Activated CD4-positive, alpha-beta T cell treated with anti-CD3 and anti-CD28 coated beads, Interleukin-2, Interleukin-4, amounts not matched to agents 100 ng/mL and 50 ng/mL, durations not matched to agents 16 hours and 8 hours (primary cell): ENCODE measurements at places on chromosomes 1 and 21.

DNA sequence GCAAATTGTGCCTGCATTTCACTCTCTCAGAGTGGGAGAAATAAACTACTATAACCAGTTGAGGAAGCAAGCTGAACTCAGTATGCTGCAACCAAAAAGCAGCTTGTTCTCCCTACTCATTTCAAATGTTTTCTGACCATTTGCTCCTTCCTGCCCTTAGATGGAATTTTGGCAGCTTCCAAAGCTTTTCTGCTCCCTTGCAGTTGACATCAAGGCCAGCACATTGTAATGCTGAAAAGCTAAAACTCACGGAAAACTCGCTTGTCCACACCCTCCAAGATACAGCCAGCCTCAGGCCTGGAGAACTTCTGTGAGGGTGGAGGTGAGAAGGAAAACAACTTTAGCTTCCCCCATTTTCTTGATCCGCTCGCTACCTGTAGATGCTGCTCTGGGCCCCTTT, 5.0 kb upstream of the CHML start:
- no peak for DNase-seq

- DNase-seq: no peak
Observed at GRCh38 chr1:81142099-81142826, 658.5 kb upstream of the ADGRL2 start.

DNA sequence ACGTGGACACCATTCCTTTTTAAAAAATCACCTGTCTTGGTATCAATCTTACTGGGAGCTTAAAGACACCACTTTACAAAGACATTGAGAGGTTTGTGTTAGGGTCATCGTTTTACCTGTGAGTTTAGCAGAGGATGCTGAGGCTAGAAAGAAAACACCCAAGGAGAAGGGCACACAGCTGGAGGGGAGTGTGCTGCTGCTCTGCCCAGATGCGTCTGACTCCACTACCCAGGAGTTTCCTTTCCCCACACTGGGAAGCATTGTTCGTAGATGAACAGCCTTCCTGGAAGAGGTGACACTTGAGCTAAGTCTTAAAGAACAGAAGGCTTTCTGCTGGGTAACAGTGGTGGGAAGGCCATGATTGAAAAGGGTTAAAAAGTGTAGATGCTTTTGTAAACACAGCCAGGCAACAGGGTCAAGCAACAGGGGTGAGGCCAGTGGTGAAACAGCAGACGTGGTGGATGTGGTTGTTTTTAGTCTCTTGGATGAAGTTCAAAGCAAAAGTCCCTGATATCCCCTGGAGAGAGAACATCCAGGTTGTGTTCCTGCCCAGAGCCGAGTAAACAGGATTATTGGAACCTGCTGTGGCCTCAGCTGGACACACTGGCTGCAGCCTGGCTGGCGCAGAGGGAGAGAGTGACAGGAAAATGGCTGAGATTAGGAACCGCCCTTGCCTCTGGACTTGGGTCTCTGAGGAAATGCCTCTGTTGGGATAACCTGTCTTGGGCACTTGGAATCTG, 198.6 kb upstream of the JUN start:
- no peak for DNase-seq

DNA sequence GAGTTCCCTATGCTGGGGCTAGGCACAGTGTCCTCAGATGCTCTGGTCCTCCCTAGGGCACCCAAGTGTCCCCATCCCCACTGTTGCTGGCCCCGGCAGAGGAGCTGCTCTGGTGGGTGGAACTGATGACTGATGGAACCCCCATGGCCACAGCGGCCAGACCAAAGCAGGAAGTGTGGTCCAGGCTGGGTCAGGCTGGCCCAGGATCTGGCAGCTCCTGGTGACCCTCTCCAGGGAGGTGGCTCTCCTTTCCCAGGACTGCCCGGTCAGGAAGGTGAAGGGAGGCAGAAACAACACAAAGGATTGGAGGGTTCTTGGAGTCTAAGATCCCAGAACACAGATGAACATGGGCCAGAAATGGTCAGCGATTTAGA, 1.1 kb downstream of the NKAIN1 start:
- no peak for DNase-seq

- no peak for DNase-seq
Observed at GRCh38 chr1:38061883-38062328, 15.3 kb upstream of the POU3F1 start.

DNA sequence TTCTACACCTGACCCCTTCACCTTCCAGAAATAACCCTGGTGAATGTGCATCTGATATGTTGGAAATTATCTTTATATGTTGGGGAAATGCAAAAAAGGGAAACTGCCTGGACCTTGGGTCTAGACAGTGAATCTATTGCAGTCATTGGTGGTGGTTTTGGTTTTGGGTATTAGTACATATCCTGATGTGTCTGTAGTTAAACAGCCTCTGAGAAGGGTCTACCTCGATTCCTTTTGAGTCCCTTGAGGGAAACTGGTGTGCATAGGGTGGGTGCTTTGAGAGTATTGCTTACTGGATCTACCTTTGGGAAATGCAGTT, 127.3 kb upstream of the KIAA0040 start:
- DNase-seq: no peak
